Amniotic stem cell (primary cell): ENCODE measurements at places on chromosomes 11 and 22.
A peak's percentile ranks its signal among the peaks of the same experiment; 100 is the strongest.

GRCh38 chr11:130177782-130178181 is 18.2 kb downstream of the ST14 start:
- DNase-seq = no peak

DNA sequence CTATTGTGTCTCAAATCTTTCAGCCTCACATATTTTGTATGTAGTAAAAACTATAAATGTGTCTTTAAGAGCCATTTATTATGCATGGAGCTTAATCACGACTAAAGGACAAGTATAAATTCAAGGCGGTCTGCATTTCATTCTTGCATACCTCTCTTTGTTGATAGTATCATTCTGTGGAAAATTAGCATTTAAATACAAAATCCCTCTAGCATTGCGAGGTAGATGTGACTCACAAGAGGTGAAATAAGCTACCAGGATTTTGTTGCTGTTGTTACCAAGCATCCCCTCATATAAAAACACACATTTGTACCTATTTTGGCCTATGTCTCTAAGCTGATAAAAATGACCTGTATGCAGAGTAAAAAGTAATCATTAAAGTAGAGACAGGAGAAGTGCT is 537.4 kb upstream of the LUZP2 start:
- no peak for DNase-seq

DNA sequence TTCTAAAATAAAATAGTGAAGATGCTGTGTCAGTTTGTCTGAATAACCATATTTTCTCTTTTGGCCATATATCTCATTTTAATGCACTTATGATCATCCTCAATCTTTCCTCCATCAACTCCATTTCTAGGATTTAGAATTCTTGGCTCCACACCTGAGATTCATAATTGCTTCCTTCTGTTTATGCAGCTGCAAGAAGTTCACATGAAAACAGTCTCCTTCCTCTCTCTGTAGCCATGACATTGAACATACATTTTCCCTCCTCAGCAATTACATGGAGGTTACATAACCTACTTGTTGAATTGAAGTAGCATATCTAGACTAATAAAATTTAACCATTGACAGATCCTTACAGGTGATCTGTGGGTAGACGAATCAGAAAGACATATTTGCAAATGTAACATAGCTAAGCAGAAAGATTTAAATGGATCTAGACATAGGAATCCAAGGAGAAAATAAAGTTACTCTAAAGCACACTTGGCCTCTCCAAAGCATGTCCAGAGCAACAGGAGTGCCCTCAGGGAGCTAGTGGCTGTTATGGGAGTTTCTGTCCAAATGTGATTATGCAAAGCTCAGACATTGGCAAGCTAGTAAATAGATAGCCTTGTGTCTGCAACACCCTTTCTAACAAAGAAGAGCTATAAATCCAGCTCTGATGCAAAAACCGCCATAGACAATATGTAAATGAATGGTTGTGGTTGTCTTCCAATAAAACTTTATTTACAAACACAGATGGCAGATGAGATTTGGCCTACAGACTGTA is 119.9 kb upstream of the MPPED2 start:
- DNase-seq = no peak

GRCh38 chr11:45921561-45922424 is 663 bp upstream of the LARGE2 start:
- DNase-seq = no peak

DNA sequence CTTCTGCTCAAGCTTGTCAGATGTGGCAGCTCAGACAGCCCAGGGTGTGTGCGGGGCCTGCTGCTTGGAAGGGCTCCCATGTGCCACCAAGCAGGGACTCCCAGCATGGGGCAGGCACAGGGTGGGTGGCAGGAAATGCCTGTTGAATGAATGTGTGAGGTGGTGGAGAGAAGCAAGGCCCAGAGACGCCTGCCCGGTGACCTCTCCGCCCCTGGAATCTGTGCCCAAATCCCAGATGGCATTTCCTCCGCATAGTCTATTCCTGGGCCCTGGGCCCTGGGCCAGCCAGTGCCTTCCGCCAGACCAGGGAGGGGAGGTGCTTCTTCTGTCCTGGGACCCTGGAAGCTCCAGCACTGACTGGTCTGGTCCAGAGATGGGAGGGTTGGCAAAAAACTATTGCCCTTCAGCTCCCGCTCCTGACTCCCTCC is 3.7 kb downstream of the CST6 start:
- peak; percentile 31 for DNase-seq

GRCh38 chr11:17388609-17389210 is at the start of gene KCNJ11:
TSS of gene KCNJ11 (minus strand) at chr11:17388659. CDS start at chr11:17388091, 568 bp downstream.
- no peak for DNase-seq

- DNase-seq = no peak
Measured at GRCh38 chr22:46732513-46732912, 5.5 kb downstream of the CERK start.

DNA sequence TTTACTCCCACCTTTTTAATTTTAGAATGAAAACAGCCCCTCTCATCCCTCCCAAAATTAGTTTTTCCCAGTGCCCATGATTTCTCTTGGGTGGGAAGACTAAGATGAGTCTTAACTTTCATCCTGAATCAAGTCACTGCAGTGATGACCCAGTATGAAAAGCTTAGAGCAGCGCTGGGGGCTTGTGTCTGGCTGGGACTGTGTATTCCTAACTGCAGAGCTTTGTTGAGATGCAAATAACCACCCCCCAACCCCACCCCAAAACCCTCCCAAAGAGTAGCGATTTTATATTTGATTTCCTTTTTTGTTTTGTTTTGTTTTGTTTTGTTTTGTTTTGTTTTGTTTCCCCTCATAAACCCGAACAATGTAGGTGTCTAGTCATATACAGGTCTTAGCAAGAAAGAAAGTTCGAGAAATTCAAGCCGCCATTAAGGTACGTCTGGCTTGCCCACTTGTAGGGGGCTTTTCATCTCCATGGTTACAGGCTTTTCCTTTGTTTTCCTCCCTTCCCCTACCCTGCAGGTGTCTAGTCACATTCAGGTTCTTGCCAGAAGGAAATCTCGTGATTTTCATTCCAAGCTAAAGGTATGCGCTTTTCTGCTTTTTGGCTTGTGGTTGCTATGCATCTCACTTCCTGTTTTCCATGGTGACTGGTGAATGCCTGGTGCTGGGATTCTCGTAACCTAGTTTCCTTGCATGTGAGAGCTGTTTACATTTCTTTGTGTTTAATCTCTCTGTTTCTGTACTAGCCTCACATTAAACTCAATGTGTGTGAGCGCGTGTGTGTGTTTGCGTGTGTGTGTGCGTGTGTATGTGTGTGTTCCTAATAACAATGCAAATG is 144.6 kb upstream of the RASSF10 start:
- DNase-seq = no peak

GRCh38 chr11:93099806-93100205 is 98.0 kb downstream of the SLC36A4 start:
- DNase-seq = peak; percentile 1

GRCh38 chr11:92776676-92777075 is 192.8 kb upstream of the MTNR1B start:
- no peak for DNase-seq

DNA sequence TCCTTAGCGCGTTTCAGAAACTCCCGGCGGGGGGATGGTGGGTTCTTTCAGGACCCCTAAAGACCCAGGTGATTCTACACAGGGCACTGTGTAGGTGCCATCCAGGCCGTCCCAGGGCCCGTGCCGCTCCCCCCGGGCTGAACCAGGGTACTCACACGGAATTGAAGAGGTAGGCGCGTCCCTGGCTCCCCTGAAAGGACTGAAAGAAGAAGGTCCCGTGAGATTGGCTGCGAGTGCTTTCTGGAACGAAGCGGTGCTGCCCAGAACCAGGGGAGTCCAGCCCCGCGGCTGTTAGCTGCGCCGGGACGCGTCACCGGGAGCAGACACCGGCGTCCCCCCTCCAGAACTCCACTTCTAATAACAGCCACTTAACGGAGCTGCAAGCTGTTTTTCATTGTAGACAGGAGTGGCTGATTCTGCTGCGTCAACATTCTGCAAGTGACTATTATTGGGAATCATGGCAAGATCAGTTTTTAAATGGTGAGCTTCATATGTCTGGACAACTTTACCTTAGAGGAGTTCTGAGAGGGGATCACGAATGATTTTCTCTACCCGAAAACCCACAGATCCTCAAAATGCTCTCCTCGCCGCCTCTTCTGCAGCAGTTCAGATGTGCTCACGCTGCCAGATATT is 31.8 kb downstream of the YPEL1 start:
- DNase-seq = no peak

DNA sequence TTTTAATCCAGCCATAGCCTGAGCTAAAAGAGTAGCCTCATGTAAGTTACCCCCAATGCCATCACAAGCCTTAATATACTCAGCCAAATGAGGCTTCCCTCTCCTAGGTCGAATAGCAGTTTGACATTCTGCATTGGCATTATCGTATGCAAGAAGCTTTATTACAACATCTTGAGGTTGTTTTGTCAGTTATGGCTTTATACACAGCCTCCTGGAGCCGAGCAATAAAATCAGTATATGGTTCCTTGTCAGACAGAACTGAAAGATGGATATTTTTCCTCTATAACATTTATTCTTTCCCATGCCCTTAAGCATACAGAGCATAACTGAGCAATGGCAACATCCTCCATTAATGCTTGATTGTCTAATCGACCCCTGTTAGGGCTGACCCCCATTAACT is 5.4 kb upstream of the DNAJB13 start:
- no peak for DNase-seq

DNA sequence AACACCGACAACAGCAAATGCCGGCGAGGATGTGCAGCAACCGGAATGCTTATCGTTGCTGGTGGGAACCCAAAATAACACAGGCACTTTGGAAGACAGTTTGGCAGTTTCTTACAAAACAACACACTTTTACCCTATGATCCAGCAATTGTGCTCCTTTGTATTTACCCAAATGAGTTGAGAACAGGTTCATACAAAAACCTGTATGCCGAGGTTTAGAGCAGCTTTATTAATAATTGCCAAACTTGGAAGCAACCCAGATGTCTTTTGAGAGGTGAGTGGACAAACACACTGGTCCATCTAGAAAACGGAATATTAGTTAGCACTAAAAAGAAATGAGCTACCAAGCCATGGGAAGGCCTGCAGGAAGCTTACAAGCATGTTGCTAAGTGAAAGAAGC is 118.9 kb downstream of the CTTN start:
- DNase-seq = no peak

GRCh38 chr11:75161506-75162095 is 10.7 kb downstream of the SLCO2B1 start:
- DNase-seq = no peak

DNA sequence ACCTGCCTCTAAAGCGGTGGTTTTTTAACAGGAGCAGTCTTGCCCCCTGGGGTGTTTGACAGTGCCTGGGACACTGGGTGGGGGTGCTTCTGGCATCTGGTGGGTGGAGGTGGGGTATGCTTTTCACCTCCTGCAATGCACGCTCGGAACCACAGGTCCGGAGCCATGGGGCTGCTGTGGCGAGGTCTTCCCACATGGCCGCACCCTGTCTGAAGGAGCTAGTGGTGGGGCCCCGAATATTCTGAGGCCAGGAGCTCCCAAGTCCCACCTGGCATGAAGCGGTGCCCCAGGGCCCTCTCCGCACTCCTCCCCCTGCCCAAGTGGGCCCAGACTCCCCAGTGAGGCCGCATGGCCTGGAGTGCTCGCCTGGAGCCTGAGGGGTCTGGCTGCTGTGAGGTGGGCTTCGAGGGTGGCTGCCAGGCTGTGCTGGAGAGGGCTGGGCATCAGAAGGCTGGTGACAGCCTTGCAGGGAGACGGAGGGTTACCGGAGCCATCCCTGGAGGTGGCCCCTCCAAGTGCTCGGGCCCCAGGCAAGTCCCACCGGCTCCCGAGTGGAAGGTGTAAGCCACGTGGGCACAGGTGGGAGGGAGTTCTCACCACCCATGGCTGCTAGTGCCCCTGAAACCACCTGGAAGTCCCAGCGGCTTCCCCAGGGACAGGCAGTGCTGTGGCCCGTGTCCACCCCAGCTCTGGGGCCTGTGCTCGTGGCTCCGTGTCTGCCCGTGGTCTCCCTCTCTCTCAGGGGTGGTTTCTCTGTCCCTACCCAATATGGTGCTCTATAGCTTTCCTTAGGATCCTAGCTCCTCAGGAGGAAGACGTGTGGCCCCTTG is 15.1 kb downstream of the TBX1 start:
- DNase-seq = no peak

- no peak for DNase-seq
Measured at GRCh38 chr11:11757909-11758308, 83.9 kb upstream of the USP47 start.

DNA sequence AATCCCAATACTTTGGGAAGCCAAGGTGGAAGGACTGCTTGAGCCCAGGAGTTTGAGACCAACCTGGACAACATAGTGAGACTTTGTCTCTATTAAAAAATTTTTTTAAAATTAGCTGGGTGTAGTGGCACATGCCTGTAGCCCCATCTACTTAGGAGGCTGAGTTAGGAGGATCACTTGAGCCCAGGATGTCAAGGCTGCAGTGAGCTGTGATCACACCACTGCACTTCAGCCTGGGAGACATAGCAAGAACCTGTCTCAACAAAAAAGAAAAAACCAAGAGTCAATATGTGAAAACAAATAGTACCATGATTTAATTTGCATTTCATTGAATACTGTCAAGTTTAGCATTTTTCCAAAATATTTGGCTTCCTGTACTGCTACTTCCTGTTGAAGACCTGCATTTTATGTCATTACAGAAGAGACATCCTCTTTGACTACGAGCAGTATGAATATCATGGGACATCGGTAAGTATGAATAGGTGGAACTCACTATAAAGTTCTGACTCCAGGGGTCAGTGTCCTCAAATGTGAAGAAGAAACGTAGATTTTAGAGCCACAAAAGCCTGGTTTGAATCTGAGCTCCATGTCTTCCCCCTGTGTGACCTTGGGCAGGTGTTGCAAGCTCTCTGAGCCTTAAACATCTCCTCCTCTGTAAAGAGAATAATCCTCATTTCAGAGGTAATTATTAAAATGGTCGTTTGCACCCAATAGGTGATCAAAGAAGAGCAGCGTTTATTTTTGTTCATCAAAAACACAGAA is 16.0 kb downstream of the CDC45 start:
- DNase-seq = no peak

DNA sequence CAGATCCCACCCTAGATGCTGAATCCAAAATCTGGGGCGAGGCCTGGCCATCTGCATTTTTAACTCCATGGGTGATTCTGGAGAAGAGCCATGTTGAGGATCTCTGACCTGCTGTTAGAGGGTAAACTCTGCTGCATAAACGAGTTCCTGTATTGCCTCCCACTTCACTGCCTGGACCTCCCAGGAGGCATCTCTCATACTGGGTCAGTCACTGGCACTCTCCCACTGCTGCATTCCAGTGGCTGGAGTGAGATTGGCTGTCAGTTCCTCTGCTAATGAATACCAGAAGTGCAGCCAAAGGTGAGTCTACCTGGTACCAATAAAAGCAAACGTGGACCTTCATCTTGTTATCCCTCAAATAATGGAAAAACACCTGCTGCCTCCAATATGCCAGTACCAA is 10.3 kb downstream of the POLDIP3 start:
- no peak for DNase-seq

- no peak for DNase-seq
Measured at GRCh38 chr11:32489464-32489863, 54.1 kb upstream of the WT1 start.
